Large intestine (tissue), 12 donors: ENCODE measurements at places on chromosomes 6 and 20.

DNA sequence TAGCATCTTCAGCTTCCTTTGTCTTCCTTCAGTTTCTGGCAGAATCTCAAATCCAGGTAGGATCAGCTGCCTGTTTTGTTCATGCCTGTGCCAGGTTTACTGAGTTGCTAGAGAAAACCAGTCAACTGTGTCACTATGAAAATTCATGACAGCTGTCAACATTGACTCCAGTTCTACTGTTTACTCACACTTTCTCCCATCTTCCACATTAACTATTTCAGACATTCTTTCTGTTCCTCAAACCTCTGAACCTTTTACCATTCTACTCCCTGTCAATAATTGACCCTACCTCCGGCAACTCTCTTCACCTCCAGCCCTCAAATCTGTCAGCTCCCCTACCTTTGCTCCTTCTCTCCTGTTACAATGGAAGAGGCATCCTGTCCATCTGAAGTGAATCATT lies 8.5 kb downstream of the ENPP4 start:
- DNase-seq, result no peak
- H3K27me3 ChIP-seq, result no peaks in the 10 kb centered on the region
- no peak overlapping the region for H3K4me3 ChIP-seq
- H3K27ac ChIP-seq, result no peak overlapping the region
- no peaks in the 10 kb centered on the region for H3K36me3 ChIP-seq

GRCh38 chr6:3627501-3627900 lies 124.0 kb downstream of the PXDC1 start:
- H3K4me1 ChIP-seq, result no peaks in the 10 kb centered on the region
- no peaks in the 10 kb centered on the region for H3K27me3 ChIP-seq
- no peaks in the 10 kb centered on the region for H3K36me3 ChIP-seq
- H3K27ac ChIP-seq, result no peak overlapping the region

GRCh38 chr20:49320460-49320859 lies 42.6 kb upstream of the ZNFX1 start:
- H3K27me3 ChIP-seq, result peaks cover 60% of the 10 kb centered on the region
- no peak overlapping the region for H3K4me3 ChIP-seq
- no peak overlapping the region for H3K27ac ChIP-seq
- DNase-seq, result no peak
- H3K4me1 ChIP-seq, result peaks cover 2% of the 10 kb centered on the region

GRCh38 chr6:5710936-5711335 lies 295.8 kb downstream of the NRN1 start:
- H3K27me3 ChIP-seq, result no peaks in the 10 kb centered on the region
- H3K36me3 ChIP-seq, result no peaks in the 10 kb centered on the region
- no peak overlapping the region for H3K4me3 ChIP-seq
